ENCODE measurements at places on chromosomes 2 and 18.

DNA sequence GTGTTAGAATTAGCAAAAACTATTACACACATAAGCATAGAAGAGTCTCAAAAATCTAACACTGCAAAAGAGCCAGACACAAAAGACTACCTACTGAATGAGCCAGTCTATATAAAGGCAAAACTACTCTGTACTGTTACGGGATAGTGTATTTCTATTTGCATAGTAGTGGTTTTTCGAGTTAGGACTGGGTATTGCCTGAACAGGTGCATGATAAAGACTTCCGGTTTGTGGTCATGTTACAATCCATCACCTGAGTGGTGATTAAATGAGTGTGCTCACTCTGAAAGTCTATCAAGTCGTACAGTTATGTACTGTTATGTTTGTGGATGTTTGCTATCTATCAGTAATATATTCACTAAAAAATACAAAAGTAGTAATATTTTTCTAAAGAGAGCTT, 523.3 kb upstream of the SYT4 start:
- DNase-seq, result no peak

DNA sequence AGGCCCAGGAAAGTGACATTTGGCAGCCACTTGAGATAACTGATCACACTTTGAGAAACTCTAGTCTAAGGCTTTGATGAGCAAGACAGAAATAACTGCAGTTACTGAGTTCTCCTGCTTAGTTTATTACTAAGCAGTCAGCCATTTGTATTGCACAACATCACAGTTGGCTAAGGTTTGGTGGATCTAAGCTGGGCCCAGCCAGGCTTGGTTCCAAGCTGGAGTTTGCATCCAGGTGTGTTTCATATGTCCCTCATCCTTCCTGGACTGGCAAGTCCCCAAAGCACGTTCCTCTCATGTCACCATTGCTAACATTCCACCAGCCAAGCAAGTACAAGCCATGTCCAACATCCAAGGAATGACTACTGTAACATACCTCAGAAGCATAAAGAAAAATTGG, 71.3 kb upstream of the ZNF532 start:
- peak; percentile 82 for DNase-seq

DNA sequence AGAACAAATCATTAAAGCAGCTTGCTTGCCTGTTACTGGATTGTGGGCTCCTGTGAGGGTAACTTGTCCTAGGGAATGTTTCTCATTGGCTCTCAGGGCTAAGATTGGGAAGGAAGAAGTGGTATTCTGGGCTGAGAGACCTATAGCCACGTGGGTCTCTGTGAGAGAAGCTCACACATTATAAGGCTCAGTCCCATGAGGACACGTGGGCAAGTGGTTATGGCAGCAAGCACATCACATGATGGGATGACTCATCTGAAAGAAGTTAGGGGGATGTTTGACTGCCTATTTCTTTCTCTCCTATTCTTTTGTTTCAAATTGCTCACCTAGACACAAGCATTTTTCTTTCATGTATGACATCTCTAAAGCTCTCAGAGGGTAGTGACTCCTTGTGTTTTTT, 418.0 kb upstream of the ST6GAL2 start:
- DNase-seq, result no peak

DNA sequence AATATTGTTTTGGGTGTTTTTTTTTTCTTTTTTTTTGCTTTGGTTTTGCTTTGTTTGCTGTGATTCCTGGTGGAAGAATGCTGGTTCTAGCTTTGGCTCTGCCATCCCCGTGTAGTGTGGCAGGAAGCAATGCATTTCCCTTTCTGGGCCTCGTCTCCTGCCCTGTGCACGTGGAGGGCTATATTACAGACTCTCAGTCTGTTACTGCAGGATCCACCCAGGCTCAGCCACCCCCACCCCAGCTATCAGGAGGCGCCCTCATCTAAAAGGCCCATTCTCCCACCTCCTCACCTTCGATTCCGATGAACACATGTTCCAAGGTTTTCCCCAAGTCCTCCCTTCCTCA, 152.3 kb downstream of the TFCP2L1 start:
- no peak for DNase-seq

- no peak for DNase-seq
These were observed 34.0 kb downstream of the FHOD3 start for GRCh38 chr18:36331521-36331971.

GRCh38 chr2:46173636-46174250, 123.5 kb upstream of the EPAS1 start:
- no peak for DNase-seq

- no peak for DNase-seq
These were observed 105.8 kb upstream of the CTAGE1 start for GRCh38 chr18:22523481-22523880.

- DNase-seq, result no peak
These were observed 22.4 kb downstream of the RRM2 start for GRCh38 chr2:10144771-10145518.

- DNase-seq, result peak; percentile 95
These were observed 63.5 kb upstream of the CTLA4 start for GRCh38 chr2:203804070-203804469.
